ENCODE measurements at places on chromosomes 1 and 21.
A peak's percentile ranks its signal among the peaks of the same experiment; 100 is the strongest.

DNA sequence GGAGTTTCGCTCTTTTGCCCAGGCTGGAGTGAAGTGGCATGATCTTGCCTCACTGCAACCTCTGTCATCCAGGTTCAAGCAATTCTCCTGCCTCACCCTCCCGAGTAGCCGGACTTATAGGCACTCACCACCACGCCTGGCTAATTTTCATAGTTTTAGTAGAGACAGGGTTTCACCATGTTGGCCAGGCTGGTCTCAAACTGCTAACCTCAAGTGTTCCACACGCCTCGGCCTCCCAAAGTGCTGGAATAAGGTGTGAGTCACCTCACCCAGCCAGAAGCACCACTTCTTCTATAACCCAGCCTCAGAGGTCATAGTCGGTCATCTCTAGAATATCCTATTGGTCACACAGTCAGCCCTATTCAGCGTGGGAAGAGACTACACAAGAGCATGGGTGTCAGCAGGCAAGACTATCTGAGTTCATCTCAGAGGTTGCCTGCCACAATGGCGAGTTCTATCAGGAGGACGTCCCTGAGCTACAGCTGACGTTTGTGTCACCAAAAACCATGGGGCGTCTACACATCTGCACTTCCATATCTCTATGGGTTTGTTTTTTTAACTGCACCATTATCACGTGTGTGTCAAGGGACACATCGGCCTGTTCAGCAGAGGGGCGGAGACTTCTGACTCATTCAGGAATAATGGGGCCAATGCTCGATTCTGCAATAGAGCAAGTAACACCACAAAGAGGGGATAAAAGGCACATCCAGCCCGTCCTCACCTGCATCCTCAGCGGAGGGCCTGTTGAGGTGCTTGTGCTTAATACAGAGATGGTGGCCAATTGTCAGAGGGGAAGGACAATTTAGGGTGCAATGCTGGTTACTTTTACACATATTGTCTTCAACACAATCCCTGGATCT lies 256.3 kb upstream of the IRF2BP2 start:
- DNase-seq: peak; percentile 71

DNA sequence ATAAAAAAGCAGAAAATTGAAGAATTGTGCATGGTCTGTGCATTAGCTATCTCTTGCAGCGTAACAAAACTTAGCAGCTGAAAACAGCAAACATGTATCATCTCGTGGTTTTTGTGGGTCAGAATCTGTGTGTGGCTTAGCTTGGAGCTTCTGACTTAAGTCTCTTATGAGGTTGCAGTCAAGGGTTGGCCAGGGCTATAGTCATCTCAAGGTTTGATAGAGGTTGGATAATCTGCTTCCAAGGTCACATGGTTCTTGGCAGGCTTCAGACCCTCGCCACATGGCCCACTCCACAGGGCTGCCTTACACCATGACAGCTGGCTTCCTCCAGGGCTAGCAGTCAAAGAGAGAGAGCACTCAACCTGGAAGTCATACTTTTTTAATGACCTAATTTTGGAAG lies 35.9 kb downstream of the CNST start:
- peak; percentile 57 for DNase-seq

DNA sequence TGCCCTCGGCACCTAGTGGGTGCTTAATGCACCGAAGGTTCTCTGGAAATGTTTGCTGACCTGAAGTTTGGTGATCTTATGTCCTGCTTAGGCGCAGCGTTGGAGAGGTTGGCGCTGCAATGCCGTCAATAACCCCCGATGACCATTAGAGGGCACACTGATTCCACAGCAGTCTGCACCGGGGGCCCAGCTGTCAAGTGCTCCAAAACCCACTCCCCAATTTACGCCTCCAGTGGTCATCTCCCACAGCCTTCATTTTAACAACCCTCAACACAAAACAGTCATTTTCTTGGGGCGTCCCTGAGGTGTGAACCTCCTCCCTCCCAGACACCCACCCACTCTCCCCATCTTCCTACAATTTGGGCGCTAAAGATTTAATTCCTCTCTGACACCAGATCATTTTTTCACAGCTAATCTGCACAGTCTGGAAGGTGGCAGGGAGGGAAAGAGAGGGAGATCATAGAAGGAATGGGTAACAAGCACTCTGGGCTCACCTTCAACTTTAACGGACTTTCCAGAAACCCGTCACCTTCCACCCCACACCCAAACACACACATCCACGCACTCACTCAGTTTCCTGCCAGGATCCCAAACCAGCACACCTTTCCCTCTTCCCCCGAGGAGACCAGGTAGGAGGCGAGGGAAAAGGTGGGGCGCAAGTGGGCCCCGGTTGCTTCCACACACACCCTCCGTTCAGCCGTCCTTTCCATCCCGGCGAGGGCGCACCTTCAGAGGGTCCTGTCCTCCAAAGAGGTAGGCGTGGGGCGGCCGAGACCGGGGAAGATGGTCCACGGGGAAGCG lies 570 bp upstream of the NPR1 start:
- DNase-seq: peak; percentile 38

GRCh38 chr1:206579747-206580437 lies 32.4 kb downstream of the EIF2D start:
- peak; percentile 29 for DNase-seq

GRCh38 chr1:101410048-101410878 lies 173.4 kb downstream of the S1PR1 start:
- DNase-seq: peak; percentile 2

- DNase-seq: no peak
Observed at GRCh38 chr1:170020859-170021258, 53.6 kb downstream of the KIFAP3 start.

GRCh38 chr1:243431591-243431990 lies 175.8 kb downstream of the SDCCAG8 start:
- DNase-seq: no peak

DNA sequence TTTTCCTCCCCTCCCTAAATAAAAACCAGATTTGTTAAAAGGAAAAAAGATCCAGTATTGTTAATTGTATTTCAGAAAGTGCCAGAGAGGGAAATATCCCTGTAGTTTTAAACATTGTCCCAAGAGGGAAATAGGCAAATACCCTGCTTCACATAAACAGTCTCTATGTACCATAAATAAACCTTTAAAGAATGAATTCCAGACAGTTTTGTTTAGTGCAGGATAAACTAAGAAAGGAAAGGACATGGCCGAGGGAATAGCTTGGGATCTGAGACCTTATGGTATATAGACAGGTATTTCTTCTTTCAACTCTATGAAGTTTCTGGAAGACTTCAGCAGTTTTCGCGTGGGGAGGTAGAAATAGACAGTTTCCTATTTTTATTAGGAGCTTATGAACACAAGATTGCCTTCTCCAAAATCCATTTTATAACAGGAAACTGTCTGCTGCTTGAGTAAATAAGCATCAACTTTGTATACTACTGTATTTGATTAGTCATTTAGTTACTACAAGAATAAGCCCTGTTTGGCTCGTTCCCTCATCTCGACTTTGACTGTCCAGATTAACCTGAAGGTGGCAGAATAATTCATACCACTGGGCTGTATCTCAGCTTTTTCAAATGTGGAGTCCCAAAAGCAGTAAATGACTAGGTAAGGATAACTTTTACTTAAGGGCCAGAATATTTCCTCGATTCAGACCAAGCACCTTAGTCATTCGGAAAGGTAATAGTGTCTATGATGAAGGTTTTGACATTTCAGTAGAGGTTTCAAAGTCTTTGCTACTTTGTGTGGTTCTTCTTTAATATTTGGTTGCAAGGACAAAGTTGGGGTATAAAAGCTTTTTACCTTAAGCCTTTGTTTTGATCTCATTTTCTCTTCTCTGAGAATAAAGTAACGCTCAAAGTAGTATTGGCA lies 177.5 kb downstream of the VPS13D start:
- peak; percentile 62 for DNase-seq

- no peak for DNase-seq
Observed at GRCh38 chr1:47658161-47658920, 220.5 kb downstream of the FOXD2 start.

GRCh38 chr1:230067871-230068620 lies 1.0 kb downstream of the GALNT2 start:
- DNase-seq: no peak

- DNase-seq: no peak
Observed at GRCh38 chr1:110477445-110477957, 26.6 kb downstream of the PROK1 start.

- peak; percentile 38 for DNase-seq
Observed at GRCh38 chr1:217747156-217747769, 116.1 kb downstream of the SPATA17 start.

DNA sequence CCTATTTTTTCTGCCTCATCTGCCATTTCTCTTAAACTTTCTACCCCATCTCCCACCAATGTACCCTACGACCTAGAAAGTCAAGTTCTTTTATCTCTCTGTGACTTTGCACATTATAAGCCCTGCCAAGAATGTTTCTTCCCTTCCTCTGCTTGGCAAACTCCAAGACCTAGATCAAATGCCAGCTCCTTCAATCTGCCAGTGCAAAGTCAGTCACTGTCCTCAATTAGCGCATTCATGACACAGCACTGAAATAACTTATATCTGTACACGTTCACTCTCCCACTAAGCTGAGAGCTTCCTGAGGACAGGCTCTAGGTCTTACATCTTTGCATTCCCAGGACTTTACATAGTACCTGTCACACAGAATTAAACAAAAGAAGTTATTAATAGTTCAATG lies 21.4 kb upstream of the LSM10 start:
- DNase-seq: no peak

DNA sequence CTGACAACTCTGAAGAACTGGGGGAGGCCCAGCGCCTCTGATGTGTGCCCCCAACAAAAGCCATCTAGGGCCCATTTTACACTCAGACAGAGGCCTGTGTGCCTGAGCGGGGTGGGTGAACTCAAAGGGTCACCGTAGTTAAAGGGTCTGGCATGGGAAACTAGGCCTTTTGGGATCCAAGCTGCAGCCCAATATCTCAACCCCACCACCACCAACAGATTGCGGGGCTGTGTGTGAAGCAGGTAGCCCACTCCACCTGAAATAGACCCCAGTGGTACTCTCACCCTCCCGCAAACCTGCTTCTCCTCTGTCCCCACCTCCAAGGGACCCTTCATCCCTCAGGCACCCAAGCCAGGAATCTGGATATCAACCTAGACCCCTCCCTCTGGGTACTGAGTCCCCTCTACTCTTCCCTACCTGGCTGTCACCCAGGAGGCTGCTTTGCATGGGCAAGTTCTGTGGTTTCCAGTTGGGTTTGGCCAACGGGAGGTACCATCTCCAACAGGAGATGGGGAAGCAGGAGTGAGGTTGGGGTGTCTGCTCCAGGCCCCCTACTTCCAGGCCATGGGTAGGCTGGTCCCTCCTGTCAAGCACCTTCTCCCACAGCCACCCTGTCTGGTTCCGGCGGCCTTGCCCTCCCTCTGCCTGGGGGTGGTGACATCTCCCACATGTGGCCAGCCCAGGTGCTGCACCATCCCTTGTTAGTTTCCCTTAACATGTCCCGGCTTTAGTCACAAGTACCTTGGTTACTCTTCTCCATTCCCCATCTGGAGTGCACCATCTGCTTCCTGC lies 35.2 kb upstream of the LRP8 start:
- DNase-seq: no peak

GRCh38 chr1:111481387-111482221 lies 7.8 kb downstream of the C1orf162 start:
- peak; percentile 63 for DNase-seq

DNA sequence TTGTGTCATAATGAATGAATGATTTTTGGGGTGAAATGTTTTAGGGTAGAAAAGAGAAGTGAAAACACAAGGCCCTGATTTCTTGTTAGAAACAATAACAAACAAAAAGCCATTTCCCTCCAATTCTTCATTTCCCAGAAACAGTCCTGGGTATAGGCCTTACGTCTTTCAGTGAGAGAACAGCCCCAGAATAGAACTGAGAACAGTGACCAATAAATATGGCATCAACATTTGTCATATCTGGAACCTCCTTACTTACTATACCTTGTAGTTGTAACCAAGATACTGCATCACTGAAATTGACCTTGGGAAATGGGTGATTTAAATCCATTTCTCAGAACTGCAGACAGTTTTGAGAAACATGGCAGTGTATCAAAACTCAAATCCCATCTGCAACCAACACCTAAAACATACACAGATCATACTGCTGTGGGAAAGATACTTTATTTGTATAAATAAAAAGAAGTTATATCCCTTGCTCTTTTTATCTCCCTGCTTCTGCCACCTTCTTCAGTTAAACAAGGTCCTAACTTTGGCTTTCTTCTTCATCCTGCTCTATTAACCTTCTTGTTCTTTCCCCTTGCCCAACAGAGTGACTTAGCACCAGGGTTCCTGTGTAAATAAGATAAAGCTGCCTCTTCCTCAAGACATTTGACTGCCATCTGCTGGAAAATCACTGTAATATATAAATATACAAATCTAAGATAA lies 19.5 kb downstream of the XKR8 start:
- DNase-seq: peak; percentile 69

- no peak for DNase-seq
Observed at GRCh38 chr21:14206222-14206621, 4.5 kb downstream of the LIPI start.

DNA sequence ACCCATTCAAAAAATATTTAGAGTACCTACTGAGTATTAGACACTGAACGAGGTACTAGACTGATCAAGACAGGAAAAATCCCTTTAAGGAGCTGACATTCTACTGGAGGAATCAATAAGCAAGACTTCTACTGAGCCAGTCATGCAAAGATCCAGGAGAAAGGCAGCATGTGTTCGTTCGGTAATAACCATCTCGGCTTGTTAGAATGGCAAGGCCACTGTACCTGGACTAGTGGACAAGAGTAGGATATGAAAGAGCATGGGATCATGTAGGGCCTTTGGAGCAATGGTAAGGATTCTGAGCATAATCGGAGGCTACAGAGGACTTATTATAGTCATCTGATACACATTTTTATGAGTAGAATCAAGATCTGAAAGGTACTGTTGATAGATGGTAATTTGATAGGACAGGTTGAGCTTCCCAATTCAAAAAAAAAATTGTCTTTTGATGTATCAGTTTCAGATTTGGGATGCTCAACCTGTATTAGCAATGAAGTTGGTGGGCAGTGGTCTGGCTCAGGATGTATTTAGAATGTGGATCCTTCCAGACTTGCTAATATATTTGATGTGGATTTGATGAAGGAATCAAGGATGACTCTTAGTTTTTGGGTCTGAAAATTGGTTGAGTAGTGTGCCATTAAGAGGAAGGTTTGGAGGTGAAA lies 2.3 kb downstream of the COX20 start:
- DNase-seq: no peak

DNA sequence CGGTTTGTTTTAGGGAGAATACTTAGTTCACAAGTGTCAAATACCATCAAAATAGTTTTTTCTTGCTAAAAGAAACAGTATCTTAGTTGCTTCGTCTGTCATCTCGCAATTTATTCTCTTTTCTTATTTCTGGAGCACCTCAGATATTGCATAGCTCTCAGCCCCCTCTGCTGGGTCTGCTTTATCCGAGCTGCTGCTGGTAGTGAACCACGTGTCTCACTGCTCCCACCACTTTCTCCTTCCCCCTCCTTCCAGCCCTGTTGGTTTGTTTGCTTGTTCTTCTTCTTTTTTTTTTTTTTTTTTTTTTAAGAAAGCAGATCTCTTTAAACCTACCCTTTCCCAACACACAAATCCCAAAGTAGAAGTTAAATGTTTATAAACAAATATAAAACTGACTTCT lies 170.8 kb downstream of the EDEM3 start:
- no peak for DNase-seq

- DNase-seq: no peak
Observed at GRCh38 chr1:115694805-115695204, 53.0 kb downstream of the VANGL1 start.

Data from fibroblast of upper back skin (primary cell).